Dermis microvascular lymphatic vessel endothelial cell (primary cell): ENCODE measurements at places on chromosomes 5 and 9. TPM values are rescaled to one million over a fixed set of nuclear protein-coding genes. Genes with fewer than 3 reads are reported as not detected.

The NOXA1 gene
- total RNA-seq: 1.3 and 2.1 TPM in 2 replicates

The TMEM232 gene
- 0.13 and 0.26 TPM in 2 replicates for total RNA-seq

The TMEM38B gene
- total RNA-seq: 5.1 and 7.7 TPM in 2 replicates

The BARX1 gene
- not detected in 2 replicates for total RNA-seq

The SLCO6A1 gene
- total RNA-seq: not detected in 2 replicates

The SPINK6 gene
- total RNA-seq: not detected in 2 replicates

The LTC4S gene
- total RNA-seq: 0.39 and 0.63 TPM in 2 replicates

The PTBP3 gene
- 40.2 and 41.6 TPM in 2 replicates for total RNA-seq

The PCDHA11 gene
- under 0.01 TPM in 1 of 2 replicates, not detected in the other for total RNA-seq

The CCDC171 gene
- 0.25 and 0.26 TPM in 2 replicates for total RNA-seq

The TYRP1 gene
- total RNA-seq: 0.51 and 0.63 TPM in 2 replicates

The TRPM6 gene
- total RNA-seq: 0.25 and 0.26 TPM in 2 replicates

The TBC1D2 gene
- total RNA-seq: 1.4 and 1.8 TPM in 2 replicates

The PCDHA1 gene
- total RNA-seq: under 0.01 TPM in 1 of 2 replicates, not detected in the other
